ENCODE measurements at places on chromosomes 12 and 14.

DNA sequence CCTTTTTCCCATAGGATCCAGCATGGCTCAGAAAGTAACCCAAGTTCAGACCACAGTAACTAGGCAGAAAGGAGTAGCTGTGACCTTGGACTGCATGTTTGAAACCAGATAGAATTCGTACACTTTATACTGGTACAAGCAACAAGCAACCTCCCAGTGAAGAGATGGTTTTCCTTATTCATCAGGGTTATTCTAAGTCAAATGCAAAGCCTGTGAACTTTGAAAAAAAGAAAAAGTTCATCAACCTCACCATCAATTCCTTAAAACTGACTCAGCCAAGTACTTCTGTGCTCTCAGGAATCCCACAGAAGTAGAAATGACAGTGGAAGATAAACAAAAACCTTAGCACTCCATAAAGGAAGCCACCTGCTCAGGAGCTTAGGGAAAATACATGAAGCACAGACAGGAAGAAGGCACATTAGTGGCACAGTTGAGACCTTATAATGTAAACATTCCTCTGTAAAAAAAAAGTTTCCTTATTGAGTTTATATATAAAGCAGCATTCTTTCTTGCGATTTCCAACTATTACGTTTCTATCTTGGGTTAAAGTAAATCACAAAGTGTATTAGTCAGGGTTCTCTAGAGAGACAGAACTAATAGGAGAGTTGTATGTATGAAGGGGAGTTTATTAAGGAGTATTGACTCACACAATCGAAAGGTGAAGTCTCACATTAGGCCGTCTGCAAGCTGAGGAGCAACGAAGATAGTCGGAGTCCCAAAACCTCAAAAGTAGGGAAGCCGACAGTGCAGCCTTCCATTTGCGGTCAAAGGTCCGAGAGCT is 398.4 kb downstream of the DAD1 start:
- DNase-seq, result no peak

DNA sequence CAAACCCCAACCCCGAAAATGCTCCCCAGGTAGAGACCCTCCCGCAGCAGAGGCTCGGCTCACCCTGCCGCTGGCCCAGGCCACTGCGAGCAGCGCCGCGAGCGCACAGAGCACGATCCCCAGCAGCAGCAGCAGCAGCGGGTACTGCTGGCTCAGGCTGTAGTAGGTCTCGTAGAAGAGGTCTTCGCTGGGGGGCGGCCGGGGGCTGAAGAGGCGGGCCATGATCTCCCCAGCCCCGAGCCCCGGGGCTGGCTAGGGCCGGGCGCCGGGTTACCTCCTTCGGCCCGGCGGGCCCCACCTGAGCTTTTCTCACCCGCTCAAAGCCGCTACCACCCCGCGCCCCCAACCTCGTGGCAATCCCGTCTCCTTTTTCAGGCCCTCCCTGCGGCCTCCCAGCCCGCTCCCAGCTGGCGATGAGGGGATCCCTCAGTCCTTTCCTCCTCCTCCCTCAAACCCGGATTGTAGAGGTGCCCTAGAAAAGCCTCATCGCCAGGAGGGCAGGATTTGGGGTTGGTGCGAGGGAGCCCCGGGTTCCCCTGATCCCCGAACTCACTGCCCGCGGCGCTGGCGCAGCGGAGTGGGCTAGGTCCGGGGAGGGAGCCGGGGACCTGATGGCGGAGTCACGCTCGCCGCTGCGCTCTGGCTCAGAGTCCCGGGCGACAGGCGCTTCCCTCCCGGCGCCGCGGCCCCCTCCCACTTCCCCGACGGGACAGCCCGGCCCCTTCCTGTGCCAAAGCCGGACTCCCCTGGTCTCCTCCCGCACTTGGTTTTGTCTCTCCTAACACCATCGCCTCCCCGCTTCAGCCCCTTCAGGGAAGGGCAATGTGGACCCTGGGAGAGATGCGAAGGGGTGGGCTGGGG is at the start of gene ADCY4:
Gene ADCY4 (minus strand): TSS at position 641 of the 861 bp plus-strand sequence. CDS start 419 bp downstream, at position 222.
- DNase-seq, result no peak

GRCh38 chr14:105887692-105888091 is 361.3 kb downstream of the TMEM121 start:
- DNase-seq, result no peak

GRCh38 chr14:57930241-57930975 is 64.5 kb upstream of the SLC35F4 start:
- DNase-seq, result no peak

- no peak for DNase-seq
These were observed 92.4 kb upstream of the OVCH1 start for GRCh38 chr12:29589851-29590250.

GRCh38 chr12:84911271-84912197 is 1.1 kb downstream of the SLC6A15 start:
- DNase-seq, result no peak

- DNase-seq, result no peak
These were observed 399 bp upstream of the ZNF705A start for GRCh38 chr12:8156416-8156815.

- no peak for DNase-seq
These were observed 39.9 kb upstream of the DHRS7 start for GRCh38 chr14:60204843-60205774.

DNA sequence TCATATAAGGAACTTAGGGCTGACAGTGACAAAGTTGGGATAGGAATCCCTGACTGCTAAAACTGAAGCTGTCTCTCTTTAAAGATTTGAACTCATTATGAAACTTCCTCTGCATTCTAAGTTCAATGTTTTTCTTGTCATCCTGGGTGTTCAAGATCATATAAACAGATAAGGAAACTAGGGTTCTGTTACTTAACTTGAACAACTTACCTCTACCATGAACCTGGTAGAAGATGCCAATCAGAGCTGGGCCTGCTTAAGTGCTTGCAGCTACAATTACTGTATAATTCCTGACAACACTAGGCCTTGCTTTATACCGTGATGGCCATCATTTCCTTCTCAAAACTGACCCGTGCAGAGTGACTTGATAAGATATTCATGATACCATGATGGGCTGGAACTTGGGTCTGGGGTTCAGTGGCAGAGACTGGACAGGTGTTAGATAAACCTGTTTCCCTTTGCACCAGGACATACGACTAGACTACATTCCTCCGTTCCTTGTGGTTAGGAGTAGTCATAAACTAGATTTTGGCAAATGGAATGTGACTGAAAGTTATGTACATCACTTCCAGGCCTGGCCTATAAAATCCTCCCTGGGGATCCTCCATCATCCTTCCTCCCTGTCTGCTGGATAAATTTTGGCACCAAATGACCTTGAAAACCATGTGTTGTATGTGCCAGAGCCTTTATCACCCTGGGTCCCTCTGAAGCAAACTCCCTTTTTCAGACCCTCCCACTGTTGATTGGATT is 172.2 kb upstream of the PRICKLE1 start:
- no peak for DNase-seq

GRCh38 chr14:30118992-30119640 is 191.5 kb upstream of the PRKD1 start:
- no peak for DNase-seq

GRCh38 chr14:41130274-41130673 is 476.4 kb upstream of the LRFN5 start:
- no peak for DNase-seq

GRCh38 chr14:37013078-37013477 is 159.3 kb downstream of the SLC25A21 start:
- no peak for DNase-seq

GRCh38 chr12:26125400-26126339 is 833 bp upstream of the BHLHE41 start:
- DNase-seq, result peak; percentile 11

DNA sequence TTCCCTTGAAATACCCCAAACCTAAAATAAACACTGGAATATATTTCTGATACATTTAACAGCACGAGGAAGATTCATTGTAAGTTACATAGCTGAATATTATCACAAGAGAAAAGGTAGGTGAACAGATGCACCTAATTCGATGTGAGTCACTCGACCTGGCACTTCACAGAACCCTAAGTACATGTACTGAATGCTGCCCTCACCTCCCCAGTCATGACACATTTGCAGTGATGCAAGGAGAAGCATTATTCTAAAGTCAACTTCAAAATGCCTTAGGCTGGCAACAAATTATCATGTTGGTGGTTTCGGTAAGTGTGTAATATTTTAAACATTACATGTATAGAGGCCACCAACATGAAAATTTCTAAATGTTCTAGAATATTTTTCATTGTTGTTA is 35.2 kb upstream of the TMTC2 start:
- DNase-seq, result no peak

GRCh38 chr12:19125325-19125724 is 4.2 kb upstream of the PLEKHA5 start:
- DNase-seq, result no peak

GRCh38 chr14:68492381-68493151 is 300.3 kb downstream of the ZFP36L1 start:
- no peak for DNase-seq

DNA sequence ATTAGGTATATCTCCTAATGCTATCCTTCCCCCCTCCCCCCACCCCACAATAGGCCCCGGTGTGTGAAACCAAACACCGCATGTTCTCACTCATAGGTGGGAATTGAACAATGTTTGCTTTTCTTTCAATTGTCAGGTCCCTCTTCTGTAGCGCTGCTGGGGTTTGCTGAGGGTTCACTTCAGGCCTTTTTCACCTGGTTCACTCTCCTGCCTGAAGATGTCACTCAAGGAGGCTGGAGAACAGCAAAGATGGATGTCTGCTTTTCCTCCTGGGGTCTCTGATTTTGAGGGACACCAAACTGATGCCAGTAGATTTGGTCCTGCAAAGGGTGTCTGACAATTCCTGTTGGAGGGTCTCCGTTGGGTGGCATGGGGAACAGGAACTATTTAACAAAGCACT is 35.8 kb downstream of the KLRK1 start:
- DNase-seq, result no peak

GRCh38 chr12:53809005-53809404 is 57.2 kb upstream of the CISTR start:
- no peak for DNase-seq

- DNase-seq, result no peak
These were observed 144.2 kb downstream of the SLC38A6 start for GRCh38 chr14:61125041-61125866.

- DNase-seq, result no peak
These were observed 559 bp upstream of the CKAP4 start for GRCh38 chr12:106248312-106248845.

DNA sequence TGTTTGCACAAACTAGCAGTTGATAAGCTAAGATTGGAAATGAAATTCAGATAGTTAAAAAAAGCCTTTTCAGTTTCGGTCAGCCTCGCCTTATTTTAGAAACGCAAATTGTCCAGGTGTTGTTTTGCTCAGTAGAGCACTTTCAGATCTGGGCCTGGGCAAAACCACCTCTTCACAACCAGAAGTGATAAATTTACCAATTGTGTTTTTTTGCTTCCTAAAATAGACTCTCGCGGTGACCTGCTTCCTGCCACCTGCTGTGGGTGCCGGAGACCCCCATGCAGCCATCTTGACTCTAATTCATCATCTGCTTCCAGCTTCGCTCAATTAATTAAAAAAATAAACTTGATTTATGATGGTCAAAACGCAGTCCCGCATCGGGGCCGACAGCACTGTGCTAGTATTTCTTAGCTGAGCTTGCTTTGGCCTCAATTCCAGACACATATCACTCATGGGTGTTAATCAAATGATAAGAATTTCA is 335.6 kb downstream of the TMEM121 start:
- no peak for DNase-seq

GRCh38 chr12:59710964-59711363 is 115.1 kb downstream of the SLC16A7 start:
- no peak for DNase-seq

DNA sequence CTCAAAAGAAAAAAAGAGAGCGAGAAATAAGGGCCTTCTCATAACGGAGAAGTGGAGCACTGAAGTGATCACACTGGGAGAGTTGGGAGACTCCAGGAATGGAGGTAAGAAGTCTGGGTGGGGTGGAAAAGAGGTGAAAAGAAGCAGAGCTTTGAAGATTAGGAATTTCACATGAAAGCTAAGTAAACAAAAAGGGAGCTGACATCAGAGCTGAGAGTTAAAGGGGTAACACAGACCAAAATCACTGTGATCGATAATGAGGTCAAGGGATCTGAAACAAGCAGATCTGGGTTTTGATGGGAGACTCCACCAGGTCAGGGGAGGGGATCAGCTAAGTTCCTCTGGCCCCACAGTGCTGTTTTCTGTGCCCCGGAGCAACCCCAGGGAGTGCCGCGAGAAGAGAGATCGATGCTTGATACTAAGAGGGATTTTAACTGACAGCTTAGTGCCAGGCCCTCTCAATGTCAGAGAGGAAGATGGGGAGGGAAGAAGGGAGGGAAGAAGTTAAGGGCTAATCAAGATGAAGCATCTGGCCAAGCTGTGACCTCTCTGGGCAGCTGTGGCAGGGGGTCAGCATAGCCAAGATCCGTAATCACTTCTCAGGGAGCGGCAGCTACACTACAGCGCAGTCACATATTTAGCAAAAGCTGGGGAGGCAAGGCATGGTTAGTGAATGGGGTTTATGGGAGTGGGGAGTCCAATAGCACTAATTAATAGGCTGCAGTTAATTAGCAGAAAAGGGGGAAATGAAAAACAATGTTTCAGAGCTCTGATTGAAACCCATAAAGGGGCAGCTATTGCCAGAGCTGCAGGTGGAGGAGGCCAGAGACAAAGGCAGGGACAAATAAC is 8.0 kb downstream of the AQP6 start:
- no peak for DNase-seq

DNA sequence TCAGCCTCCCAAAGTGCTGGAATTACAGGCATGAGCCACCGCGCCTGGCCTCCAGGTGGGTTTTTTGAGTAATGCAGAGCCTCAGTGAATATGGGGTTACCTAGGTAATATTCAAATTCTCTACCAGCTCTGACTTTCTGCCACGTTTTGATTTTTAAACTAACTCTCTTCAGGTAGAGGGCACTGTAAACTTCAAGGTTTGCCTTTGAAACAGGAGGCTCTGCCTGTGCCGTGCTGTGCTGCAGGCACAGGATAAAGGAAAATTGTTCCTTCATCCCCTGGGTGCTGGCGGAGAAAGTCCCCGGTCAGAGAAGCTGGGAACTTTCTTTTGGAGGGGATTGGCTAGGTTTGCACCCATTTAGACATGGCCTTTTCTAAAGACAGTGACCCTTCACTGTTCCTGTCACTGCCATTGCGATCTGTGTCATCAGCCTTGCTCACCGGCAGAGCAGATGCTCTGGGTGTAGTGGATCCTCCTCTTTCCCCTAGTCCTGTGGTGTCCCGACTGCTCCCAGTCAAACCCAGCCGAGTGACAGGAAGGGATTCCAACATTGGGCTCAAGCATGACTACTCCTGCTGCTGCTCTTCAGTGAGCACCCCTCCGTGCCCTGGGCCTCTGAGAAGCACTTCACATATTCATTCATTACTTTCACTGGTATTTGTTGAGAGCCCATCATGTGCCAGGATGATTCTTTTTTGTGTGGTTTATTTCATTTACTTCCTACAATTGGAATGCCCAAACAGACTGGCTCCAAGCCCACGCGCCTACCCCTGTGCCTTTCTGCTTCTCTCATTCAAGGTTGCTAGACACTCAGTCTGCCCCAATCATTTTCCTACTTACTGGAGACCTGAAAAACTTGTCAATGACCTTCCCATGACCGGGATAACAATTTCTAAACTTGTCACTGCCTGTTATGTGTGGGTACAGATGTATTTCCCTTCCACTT is 103.6 kb downstream of the TMEM30B start:
- no peak for DNase-seq

GRCh38 chr12:115630136-115630535 is 647.4 kb downstream of the MED13L start:
- no peak for DNase-seq

All from stimulated activated CD4-positive, alpha-beta T cell treated with anti-CD3 and anti-CD28 coated beads, TNF-alpha, amount 100 ng/mL, for 4 hours (primary cell).